Diencephalon (tissue), 1 donor: ENCODE measurements at places on chromosomes 5 and 9. TPM values are rescaled to one million over a fixed set of nuclear protein-coding genes. Genes with fewer than 3 reads are reported as not detected.

The MARCHF11 gene
- 12.9 TPM for total RNA-seq

The DNAJC18 gene
- 54.0 TPM for total RNA-seq

The TLX3 gene
- total RNA-seq: not detected

The SPINK1 gene
- not detected for total RNA-seq

The PCDH1 gene
- 69.2 TPM for total RNA-seq

The PHF19 gene
- 8.3 TPM for total RNA-seq

The CDH12 gene
- total RNA-seq: 32.1 TPM

The PDE6A gene
- not detected for total RNA-seq

The TRIP13 gene
- total RNA-seq: 8.8 TPM

The IFNA2 gene
- total RNA-seq: not detected

The MVB12B gene
- 39.0 TPM for total RNA-seq
